Mammary epithelial cell (primary cell): ENCODE measurements at places on chromosomes 4 and X. TPM values are rescaled to one million over a fixed set of nuclear protein-coding genes. Genes with fewer than 3 reads are reported as not detected.

- DNase-seq: no peak
Observed at GRCh38 chr4:77473509-77473908, 132.1 kb upstream of the CXCL13 start.

DNA sequence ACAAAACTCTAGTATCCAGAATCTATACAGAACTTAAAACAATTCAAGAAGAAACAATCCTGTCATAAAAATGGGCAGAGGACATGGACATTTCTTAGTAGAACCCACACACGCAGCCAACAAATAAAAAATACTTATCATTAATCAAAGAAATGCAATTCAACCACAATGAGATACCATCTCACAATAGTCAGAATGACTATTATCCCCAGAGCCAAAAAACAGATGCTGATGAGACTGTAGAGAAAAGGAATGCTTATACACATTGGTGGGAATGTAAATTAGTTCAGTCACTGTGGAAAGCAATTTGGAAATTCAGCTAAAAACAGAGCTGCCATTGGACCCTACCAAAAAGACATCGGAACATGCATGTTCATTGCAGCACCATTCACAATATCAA is 37.9 kb downstream of the RAB40AL start:
- no peak for DNase-seq

DNA sequence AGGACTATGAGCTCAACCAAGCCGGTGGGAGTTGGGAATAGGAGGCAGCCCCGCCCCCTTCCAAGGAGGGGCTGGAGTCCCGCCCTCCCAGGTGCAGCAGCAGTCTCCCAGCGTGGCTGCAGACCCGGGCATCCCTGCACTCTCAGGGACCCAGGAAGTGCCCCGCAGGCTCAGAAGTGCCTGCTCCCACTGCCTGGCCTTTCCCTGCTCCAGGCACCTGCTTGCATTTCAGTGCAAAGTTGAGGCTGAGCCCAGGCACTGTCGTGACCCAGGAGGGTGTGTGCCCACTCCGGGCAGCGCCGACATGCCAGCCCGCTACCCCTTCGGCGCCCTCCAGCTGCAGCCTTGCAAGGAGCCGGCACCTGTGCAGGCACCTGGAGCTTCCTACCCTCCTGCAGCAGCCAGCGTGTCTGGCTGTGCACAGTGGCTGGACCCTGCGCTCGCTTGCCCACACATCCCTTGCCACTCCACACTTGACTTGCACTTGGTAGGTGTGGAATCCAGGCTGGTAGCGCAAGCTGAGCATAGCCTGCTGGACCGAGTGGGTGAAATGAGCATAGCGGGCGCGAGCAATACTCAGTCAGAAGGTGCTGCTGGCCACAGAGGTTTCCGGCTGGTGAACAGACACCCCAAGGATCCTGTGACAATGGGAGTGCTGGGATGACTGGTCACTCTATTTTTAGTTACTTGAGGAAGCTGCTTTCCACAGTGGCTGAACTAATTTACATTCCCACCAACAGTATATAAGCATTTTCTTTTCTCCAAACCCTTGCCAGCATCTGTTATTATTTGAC is 236.3 kb downstream of the PCDH10 start:
- no peak for DNase-seq

The GPM6B gene
- 146 TPM for total RNA-seq

- no peak for DNase-seq
Observed at GRCh38 chr4:83631066-83631465, 95.2 kb downstream of the GPAT3 start.

The UGT2A1 gene
- not detected in 2 replicates for total RNA-seq

GRCh38 chr4:184805462-184806228 is 20.1 kb downstream of the ACSL1 start:
- no peak for DNase-seq

The AFF1 gene
- 24.8 TPM for total RNA-seq

GRCh38 chrX:2325076-2325784 is 175.5 kb downstream of the DHRSX start:
- DNase-seq: peak; percentile 65

- DNase-seq: peak; percentile 20
Observed at GRCh38 chr4:183256756-183257385, 63.2 kb downstream of the CLDN22 start.

GRCh38 chr4:88828842-88829571 is 131.4 kb upstream of the NAP1L5 start:
- DNase-seq: no peak

- peak; percentile 18 for DNase-seq
Observed at GRCh38 chr4:121764702-121765367, at the start of gene SMIM43. Gene SMIM43 (minus strand): TSS chr4:121765164. CDS start chr4:121765105, 59 bp downstream.

DNA sequence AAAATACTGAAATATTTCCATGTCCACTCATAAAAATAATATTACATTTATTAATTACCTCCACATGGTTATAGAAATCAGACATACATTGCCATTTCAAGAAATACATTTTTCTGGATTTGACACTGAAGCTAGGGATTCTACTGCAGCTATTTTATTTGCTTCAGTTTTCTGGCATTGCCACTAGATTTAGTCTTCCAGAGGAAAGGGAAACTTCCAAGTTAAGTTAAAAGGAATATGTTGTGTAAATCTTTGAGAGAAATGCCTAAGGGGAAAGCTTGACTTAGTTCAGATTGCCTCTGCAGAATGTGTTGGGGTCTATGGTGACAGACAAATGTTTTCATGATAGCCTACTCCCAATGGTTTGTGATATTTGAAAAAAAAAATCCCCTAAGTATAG is 1631.3 kb downstream of the PCDH18 start:
- DNase-seq: no peak

- DNase-seq: peak; percentile 19
Observed at GRCh38 chr4:87227751-87228151, 7.3 kb upstream of the KLHL8 start.

- DNase-seq: no peak
Observed at GRCh38 chrX:40449956-40450706, 130.6 kb upstream of the ATP6AP2 start.

DNA sequence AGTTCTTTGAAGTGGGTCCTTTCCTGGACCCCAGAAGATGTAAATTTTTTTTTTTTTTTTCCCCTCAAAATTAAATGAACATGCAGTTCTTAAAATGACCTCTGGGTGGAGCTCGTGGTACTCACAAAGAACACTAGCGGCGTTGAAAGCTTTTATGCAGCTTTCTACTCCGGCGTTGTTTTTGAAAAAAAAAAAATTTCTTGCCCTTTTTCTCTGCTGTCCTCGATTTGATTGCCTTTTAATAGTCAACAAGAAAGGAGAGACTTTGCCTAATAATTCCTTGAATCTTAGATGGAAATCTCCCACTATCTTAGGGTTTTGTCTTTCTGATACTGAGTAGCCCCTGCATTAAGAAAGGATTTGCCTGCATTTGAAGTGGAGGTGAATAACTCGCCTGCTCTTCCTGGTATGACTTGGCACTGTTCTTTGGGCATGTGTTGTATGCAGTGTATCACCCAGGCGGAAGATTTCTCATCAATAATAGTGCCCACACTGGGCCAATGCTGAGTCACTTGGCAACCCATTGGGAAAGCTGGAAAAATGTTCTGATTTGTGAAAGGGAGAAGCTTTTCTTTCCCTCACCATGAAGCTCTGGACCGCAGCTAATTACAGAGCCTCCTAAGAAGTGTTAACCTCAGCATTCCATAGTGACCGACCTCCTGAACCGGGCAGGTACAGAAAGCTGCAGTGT is 104.0 kb downstream of the PHEX start:
- DNase-seq: peak; percentile 79

DNA sequence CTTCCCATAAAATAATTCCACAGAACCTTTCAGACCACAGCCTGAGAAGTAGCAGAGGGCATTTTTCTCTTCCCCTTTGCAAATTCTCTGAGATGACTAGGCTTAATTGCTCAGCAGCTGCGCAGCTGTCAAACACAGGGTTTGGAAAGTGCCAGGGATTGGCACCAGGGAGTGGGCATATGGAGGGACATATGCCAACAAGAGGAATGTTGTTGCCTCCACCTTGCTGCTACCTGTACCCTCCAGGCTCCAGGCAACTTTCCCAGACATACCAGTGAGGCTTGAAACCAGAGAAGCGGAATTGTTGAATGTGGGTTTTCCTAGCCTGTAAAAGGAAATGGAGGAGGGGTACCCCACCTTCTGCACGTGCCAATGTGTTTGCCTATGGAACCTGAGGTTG is 256.2 kb upstream of the GPR101 start:
- DNase-seq: no peak

DNA sequence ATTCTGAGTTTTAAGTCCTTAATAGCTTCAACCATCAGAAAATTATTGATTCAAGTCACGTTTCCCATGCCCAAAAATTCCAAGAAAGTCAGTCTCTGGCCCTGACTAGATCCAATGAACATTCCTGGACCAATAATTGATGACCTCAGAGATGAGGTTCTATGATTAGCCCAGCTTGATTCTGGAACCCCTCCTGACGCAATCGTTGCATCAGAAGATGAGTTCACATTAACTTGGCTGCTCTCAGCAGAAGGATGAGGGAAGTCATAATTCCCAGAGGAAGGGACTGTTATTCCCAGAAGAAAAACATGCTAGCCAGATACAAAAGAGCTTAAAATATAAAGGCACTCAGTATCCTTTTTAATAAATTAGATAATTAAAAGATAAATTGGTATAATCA is 34.3 kb upstream of the CPEB2 start:
- DNase-seq: no peak

DNA sequence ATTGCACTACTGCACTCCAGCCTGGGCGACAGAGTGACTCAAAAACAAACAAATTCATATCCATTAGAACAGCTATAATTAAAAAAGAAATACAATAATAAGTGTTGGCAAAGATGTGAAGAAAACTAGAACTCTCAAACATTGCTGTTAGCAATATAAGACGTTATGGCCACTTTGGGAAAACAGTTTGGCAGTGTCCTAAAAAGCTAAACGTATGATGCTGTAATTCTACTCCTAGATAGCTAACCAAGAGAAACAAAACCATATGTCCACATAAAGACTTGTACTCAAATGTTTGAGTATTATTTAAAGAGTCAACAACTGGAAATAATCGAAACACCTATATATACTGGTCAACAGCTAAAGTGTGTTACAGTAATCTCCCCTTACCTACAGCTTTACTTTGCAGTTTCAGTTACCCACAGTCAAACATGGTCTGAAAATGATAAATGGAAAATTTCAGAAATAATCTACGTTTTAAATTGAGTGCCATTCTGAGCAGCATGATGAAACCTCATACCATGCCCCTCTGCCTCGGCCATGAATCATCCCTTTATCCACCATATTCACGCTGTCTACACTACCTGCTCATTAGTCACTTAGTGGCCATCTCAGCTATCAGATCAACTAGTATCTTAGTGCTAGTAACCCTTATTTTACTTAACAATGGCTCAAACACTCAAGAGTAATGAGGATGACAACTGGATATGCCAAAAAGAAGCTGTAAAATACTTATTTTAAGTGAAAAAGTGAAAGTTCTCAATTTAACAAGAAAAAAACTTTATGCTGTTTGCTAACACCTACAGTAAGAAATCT is 4.9 kb downstream of the ELF2 start:
- DNase-seq: peak; percentile 68

The TIGD2 gene
- 14.7 TPM for total RNA-seq

DNA sequence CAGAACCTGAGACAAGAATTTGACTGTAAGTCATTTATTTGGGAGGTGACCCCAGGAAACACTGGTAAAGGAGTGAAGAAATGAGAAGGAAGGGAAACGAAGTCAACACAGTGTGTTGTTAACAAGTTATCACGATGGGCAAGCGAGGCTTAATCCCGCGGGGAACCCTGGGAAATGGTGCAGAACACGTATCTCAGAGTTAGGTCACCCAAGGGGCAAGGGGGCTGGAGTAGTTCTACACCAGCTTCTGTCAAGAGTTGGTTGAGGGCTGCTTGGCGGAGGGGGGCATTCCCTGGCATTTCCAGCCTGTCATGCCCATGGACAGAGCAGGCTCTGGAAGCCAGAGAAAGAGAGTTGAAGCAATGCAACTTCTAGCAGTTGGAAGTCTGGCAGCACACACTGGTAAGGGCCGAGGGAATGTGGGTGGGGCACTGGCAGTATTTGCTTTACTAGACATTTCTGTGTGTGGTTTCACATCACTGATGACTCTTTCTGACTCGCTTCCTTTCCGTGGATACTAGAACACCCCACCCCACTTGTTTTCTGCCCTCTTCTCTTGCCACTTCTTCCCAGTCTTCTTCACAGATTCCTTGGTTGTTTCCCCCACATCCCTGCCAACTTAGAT is 52.2 kb upstream of the ADGRG2 start:
- DNase-seq: peak; percentile 71

GRCh38 chrX:78979789-78980464 is 34.7 kb downstream of the P2RY10 start:
- DNase-seq: no peak

DNA sequence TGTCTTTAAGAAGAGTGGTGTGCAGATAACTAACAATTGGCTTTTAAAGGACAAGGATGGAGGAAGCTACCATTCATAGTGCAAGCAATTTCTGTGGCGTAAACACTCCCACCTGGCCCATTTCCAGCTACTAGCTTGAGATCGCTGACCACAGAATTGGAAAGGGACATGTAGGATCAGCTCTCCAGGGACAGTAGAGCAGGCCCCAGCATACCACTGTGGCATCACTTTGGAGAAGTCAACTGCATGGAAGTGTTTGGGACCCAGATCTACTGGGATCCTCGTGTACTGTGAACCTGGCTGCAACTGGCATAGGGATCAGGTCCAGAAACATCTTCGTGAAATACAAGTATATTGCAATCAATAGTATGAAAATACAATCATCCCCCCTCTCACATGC is 515.0 kb downstream of the INPP4B start:
- DNase-seq: no peak

GRCh38 chr4:78081541-78081940 is 24.4 kb downstream of the FRAS1 start:
- no peak for DNase-seq

The TMSB15A gene
- 0.69 and 1.4 TPM in 2 replicates for total RNA-seq

DNA sequence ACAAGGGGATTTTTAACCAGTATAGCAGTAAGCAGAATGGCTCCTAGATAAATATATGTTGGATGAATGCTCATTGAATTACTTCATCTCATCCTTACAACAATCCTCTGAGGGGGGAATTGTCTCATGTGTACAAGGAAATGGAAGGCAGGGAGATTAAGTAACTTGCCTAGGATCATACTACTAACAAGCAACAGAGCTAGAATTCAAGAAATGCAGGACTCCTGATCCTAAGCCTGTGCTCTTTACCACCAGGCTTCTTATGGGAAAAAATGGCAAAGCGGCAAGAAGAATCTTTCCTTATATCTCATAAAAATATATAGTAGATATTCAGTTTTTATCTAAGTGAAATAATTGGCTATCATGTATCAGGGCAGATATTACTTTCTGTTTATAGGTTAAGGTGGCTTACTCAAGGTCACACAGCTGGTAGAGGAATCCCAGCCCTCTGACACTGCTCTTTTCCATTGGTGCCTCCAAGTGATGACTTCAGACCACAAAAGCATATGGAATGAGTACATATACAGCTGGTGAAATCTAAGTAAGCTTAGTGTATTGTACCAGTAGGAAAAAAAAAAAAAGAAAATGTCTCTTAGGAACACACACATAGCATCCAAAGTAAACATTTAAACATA is 2.1 kb downstream of the ABHD18 start:
- DNase-seq: no peak

The EIF4E gene
- 113 TPM for total RNA-seq

GRCh38 chr4:1872870-1873269 is 1.7 kb downstream of the NSD2 start:
- DNase-seq: peak; percentile 60

The XK gene
- 0.19 and 0.35 TPM in 2 replicates for total RNA-seq

The SMARCA1 gene
- total RNA-seq: 23.2 and 32.4 TPM in 2 replicates
